Central memory CD4-positive, alpha-beta T cell (primary cell): ENCODE measurements at places on chromosomes 12 and 14.

- DNase-seq = no peak
These were observed 142.4 kb downstream of the ITPR2 start for GRCh38 chr12:26690601-26691000.

DNA sequence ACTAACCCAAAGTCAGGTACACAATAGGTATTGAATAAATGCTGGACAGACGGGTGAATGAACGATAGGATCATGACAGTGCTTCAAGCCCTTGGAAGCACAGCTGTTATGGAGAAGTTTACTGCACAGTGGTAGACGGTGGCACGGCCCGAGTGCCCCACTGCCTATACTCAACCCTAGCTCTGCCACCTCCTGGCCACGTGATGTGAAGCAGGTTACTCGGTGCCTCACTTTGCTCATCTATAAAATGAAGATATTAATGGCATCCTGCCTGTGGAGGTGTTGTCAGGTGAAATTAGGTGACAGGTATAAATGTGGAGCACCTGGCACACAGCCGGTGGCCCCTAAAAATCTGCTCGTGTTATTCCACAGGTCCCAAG is 5.8 kb downstream of the ASB2 start:
- peak; percentile 65 for DNase-seq

DNA sequence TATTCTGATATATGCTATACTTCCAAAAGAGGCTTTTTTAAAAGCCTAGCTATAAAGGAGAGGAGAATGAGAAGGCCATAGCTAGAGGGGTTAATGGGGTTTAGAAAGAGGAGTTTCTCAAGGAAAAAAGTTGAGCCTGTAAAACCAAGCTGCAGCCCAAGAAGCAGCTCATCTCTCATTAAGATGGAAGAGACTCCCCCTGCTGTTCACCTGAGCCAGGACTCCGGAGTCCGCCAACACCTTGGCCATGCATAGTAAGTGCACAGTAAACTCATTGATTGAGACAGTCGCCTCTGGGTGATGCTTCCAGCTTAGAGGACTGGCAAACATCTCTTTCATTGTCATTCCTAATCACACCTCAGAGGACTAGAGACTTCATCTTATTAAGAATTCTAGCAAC is 46.2 kb downstream of the ANO2 start:
- no peak for DNase-seq

DNA sequence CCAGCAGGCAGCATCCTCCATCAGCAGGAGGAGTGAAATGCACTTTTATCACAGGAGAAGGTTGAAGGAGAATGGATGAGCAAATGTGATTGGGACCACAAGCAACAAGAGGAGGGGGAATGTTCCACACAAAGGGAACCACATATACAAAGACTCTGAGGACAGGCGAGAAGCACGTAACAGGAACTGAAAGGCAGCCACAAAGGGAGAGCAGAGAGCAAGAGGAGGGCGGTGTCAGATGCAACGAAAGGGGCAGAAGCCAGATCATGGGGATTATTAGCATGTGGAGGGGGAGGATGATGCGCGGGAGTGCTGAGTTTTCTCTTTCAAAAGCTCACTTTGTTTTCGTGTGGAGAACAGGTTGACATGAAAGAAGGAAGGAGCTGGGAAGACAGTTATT is 241.1 kb downstream of the SPTSSA start:
- no peak for DNase-seq

DNA sequence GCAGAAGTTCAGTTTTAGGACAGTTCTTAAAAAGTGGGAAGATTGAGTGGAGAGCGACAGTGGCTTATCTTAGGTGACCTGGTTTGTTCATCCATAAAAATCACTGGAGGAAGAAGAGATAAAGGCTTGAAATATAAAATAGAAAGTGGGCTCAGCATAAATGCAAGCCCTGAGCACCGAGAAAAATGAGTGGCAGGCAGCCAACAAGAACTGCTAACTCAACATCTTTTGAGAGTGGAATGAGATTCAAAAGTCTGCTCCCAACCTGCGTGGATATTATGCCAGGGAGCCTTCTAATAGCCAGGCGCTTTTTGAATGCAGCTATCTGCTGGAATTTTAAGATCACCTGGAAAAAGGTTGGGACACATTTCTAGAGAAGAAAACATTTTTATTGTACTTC is 666.5 kb downstream of the FLRT2 start:
- DNase-seq = no peak

DNA sequence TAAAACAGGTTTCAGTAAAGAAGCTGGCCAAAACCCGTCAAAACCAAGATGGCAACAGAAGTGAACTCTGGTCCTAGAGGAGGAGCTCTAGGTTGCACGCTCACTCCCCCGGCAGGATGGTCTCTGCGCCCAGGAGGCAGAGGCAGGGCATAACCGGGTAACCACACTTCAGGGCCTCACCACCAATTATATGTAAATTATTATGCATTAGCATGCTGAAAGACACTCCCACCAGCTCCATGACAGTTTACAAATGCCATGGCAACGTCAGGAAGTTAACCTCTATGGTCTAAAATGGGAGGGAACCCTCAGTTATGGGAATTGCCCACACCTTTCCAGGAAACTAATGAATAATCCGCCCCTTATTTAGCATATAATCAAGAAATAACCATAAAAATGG is 20.1 kb upstream of the SLC6A12 start:
- DNase-seq = no peak

GRCh38 chr12:112370868-112371510 is 11.2 kb downstream of the HECTD4 start:
- DNase-seq = no peak

GRCh38 chr12:58621126-58621525 is 299.2 kb downstream of the LRIG3 start:
- no peak for DNase-seq
